Stimulated activated CD4-positive, alpha-beta T cell treated with anti-CD3 and anti-CD28 coated beads, Interleukin-1b, Interleukin-23, amount 100 ng/mL, for 48 hours (primary cell): ENCODE measurements at places on chromosomes 13 and 19.

DNA sequence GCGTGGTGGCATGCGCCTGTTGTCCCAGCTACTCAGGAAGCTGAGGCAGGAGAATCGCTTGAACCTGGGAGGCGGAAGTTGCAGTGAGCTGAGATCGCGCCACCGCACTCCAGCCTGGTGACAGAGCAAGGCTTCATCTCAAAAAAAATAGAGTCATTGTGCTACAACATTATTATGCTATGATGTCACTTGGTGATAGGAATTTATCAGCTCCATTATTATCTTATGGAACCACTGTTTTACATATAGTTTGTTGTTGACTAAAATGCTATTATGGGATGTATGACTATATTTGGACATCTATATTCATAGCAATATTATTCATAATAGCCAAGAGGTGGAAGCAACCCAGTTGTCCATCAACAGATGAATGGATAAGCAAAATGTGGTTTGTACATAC, 26.4 kb upstream of the SLC7A1 start:
- no peak for DNase-seq

DNA sequence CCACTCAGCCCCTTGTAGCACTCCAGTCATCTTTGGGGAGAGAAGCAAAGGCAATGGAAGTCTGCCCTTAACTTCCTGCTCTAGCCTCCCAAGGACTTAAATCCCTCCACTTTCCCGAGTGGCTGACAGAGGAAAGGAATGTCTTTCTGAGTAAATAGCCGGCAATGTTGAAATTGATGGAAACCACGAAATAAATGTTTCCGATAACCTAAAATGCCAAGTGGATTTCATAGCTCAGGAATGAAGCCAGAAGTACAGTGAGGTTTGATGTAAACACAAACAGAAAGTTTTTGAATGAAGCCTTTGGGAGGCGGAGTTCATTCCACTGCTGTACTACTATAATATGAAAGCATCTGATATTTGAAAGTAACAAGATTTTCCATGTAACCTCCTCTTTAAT, 14.0 kb upstream of the TBC1D4 start:
- no peak for DNase-seq

GRCh38 chr13:99289271-99289670, 17.9 kb downstream of the GPR183 start:
- DNase-seq = no peak

GRCh38 chr19:44438441-44438840, 9.8 kb downstream of the ZNF229 start:
- no peak for DNase-seq

GRCh38 chr19:20423381-20424197, 142.0 kb downstream of the ZNF737 start:
- peak; percentile 42 for DNase-seq

DNA sequence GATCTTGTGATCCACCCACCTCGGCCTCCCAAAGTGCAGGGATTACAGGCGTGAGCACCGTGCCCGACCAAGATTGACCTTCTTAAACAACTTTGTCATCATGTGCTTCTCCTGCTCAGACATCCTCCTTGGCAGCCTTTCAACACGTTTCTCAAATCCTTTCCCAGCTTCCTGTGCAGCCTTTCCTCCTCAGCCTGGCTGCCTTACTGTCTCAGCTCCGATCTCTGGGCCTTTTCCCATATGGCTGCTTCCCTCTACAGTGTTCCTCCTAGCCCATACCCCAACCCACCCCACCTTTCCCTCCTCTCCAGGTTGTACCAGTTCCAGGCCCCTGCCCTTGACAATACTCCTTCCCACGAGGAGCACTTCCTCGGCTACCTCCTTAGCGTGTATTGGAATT, 7.2 kb downstream of the PHF11 start:
- DNase-seq = no peak

- DNase-seq = no peak
Observed at GRCh38 chr19:29662278-29662603, 3.0 kb upstream of the PLEKHF1 start.

- no peak for DNase-seq
Observed at GRCh38 chr13:113598081-113598410, 13.5 kb downstream of the TFDP1 start.

DNA sequence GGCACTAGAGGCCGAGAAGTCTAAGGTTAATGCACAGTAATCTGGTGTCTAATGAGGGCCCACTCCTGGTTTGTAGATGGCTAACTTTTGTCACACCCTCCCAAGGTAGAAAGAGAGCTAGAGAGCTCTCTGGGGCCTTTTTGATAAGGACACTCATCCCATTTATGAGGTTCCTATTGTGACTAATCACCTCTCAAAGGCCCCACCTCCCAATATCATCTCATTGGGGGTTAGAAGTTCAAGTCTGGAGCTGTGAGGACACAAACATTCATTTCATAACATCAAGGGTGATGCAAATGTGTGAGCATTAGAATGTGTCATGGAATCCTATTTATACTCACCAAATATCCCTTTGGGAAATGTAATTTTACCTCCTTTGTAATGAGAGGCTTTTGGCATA, 79.2 kb upstream of the SLC10A2 start:
- no peak for DNase-seq

GRCh38 chr13:46698014-46698413, 98.9 kb downstream of the ESD start:
- no peak for DNase-seq

- DNase-seq = no peak
Observed at GRCh38 chr13:24022568-24022967, 125.3 kb upstream of the C1QTNF9B start.

DNA sequence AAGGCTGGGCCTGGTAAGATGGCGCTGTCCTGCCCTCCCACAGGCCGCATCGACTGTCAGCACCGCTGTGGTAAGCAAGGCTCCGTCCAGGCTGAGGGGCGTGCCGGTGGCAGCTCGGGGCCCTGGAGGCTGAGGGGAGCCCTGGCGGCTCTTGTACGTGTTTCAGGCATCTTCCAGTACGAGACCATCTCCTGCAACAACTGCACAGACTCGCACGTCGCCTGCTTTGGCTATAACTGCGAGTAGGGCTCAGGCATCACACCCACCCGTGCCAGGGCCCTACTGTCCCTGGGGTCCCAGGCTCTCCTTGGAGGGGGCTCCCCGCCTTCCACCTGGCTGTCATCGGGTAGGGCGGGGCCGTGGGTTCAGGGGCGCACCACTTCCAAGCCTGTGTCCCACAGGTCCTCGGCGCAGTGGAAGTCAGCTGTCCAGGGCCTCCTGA, 1.2 kb downstream of the IZUMO4 start:
- no peak for DNase-seq
